ENCODE measurements at places on chromosomes 5 and 9.
A peak's percentile ranks its signal among the peaks of the same experiment; 100 is the strongest.

- no peak for DNase-seq
Observed at GRCh38 chr9:105697871-105698270, 3.5 kb downstream of the TMEM38B start.

DNA sequence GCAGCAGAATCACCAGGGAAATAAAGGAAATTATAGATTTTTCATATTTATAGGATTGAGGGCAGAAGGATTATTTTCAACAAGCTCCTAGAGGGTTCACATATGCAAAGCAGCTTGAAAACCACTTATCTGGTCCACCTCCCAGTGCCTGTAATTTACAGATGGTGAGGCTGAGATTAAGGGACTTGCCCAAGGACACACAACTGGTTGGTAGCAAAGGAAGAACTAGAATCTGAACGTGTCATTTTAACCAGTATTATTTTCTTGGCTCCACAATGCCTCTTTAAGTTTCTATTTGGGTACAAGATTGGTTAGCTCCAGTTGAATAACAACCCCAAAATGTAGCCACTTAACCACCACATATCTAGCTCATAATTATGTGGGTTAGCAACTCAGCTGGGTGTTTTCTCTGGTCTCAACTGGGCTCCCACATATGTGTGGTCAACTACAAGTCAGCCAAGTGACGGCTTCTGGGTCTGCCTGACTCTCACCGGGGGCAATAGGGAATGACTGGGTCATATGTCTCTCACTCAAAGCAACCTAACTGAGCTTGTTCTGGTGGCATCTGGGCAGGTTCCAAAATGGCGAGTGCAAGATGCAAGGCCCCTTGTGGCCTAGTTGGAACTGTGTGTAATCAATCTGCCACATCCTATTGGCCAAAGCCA is 127.7 kb downstream of the ZDHHC21 start:
- no peak for DNase-seq

- DNase-seq: no peak
Observed at GRCh38 chr5:94025788-94026473, 284.5 kb upstream of the POU5F2 start.

DNA sequence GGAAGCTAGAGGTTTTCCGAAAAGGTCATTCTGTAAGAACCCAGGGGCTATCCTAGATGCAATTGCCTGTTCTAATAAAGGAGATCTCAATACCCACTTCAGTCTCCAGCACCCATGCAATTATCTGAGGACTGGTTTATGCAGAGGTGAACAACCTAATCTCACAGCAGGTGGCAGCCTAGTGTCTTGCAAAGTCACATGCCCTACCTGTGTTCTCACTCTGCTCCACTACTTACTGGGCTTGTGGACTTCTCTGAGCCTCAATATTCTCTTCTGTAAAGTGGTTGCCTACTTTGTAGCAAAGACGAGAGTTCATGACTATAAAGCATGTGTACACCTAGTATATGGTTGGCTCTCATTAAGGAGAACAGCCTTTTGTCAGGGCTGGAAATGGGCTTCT is 21.0 kb upstream of the ALDH1B1 start:
- no peak for DNase-seq

GRCh38 chr5:169980418-169981053 is at the start of gene INSYN2B:
Gene INSYN2B, minus strand, starts transcription at chr5:169980495. Its CDS starts 96,597 bp downstream, at chr5:169883898.
- DNase-seq: no peak

GRCh38 chr9:81499021-81499454 is 190.3 kb downstream of the TLE1 start:
- no peak for DNase-seq

GRCh38 chr9:22244139-22245011 is 202.2 kb upstream of the DMRTA1 start:
- no peak for DNase-seq

GRCh38 chr9:130785940-130786508 is 49.0 kb upstream of the ABL1 start:
- DNase-seq: no peak

GRCh38 chr5:122366501-122366900 is 54.5 kb downstream of the SNCAIP start:
- DNase-seq: no peak

- DNase-seq: no peak
Observed at GRCh38 chr9:134620751-134621557, 20.6 kb upstream of the COL5A1 start.

GRCh38 chr5:6446042-6446441 is 2.6 kb upstream of the UBE2QL1 start:
- no peak for DNase-seq

DNA sequence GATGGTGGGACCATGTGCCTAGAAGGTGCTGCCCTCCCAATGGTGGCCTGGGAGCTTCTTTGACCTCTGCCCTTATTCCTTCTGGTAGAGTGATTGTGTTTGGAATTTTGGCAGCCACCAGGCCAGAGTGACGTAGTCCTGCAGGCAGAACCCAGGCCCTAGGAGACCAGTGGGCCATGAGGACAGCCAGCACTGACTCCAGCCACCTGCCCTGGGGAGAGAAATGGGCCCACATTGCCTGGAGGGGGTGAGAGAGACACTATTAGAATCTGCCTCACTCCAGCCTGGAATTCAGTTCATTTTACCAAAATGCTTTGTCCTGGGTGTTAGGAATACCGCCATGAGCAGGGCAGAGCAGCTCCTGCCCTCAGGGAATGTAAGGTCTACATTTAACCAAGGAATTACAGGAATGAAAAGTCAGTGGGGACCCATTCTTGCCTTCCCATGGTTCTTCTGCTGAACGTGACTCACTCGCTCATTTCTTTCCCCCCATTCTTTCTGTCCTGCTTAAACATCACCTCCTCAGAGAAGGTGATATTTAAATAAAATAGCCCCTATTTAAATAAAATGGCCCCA is 5.5 kb upstream of the COL27A1 start:
- DNase-seq: no peak

DNA sequence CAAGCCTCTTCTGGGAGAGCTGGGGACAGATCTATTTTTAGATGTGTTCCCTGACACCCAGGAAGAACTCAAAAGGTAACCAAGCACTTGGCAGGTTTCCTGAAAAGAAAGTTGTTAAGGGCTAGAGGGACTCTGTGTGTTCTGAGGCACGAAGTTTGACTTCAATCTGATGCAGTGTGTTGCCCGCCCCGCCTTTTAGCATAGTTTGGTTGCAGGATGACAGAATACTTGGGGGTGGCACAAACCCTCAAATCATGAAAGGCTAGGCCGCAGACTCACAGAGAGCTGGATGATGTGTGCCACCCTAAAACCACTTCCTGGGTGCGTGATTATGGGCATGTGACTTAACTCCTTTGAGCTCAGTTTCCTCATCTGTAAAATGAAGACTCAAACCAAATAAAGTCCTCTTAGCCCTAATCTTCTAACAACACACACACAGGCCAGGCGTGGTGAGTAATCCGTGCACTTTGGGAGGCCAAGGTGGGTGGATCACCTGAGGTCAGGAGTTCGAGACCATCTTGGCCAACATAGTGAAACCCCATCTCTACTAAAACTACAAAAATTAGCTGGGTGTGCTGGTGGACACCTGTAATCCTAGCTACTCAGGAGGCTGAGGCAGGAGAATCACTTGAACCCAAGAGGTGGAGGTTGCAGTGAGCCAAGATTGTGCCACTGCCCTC is 12.8 kb upstream of the NDFIP1 start:
- DNase-seq: peak; percentile 88

DNA sequence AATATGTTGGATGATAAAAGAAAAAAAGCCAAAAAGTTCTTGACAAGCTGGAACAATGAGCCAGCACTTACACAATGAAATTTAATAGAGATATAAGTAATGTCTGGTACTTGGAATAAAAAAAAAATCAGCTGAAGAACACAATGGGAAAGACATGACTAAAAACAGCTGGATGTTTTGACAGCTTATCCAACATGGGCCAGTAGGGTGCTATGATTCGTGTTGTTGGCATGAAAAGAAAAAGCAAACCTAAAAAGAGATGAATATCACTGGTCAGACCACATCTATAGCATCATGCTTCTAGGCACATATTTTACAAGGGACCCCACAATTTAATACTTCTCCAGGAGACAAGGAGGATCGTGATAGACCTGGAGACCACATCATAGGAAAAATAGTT is 175.3 kb downstream of the ARL15 start:
- DNase-seq: no peak

- DNase-seq: no peak
Observed at GRCh38 chr9:16668734-16669295, 201.7 kb downstream of the BNC2 start.

DNA sequence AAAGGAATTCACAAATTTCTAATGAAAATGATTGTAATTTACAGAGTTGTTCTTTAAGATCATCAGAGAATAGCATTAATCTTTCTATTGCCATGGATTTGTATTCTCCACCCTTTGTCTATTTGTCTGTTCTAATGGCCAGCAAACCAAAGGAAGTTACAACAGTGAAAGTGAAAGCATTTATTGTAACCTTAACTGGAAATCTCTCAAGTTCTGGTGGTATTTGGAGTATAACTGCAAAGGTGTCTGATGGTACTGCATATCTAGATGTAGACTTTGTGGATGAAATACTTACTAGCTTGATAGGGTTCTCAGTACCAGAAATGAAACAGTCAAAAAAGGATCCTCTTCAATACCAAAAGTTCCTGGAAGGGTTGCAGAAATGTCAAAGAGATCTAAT is 21.7 kb downstream of the RMI1 start:
- DNase-seq: no peak

DNA sequence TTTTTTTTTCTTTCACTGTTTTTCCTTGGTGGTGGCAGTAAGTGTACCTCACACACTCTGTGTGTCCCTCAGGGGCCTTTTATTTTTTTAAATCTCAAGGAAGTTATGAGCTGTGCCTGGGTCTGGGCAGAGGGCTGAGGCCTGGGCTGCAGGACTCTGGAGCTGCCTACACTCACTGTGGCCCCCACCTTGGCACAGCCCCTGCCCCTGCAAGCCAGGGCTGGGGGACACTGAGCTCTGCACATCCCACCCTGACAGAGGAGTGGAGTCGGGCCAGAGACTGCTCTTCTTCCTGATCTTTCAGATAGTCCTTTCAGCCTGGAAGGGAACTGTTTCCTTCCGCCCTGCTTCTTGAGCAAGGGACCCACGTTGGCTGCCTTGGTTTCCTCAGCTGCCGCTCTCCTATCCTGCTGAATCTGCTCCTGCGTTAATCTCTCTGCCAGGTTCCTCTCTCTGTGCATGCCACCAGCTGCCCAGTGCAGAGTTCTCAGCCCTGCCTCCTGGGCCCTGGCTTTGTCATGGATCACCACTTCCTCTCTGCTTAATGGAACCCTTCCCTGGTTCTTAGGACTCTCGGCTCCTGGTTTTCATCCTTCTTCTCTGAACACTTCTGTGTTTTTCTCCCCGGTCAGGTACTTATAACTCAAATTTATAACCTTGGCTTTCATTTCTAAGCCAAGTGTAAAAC is 502.3 kb downstream of the DIRAS2 start:
- DNase-seq: no peak

DNA sequence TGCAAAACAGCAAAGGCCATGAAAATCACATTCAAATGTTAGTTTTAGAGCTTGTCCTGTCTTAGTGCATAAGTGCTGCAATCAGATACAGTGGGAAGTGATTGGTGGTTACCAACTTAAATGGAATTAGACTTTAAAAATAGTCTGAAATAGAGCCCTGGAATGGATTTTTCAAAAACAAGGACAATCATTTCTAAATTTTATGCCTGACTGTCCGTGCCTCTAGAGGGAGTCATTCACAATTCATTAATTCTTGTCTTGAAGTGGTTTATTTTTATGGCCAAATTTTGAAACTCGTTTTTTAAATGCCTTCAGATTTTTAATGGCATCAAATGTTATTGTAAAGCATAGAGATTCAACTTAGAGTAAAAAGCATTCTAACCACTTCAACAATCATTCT is 561.8 kb upstream of the DAB2 start:
- no peak for DNase-seq

- no peak for DNase-seq
Observed at GRCh38 chr9:100819980-100820379, 208.5 kb upstream of the PLPPR1 start.

- peak; percentile 25 for DNase-seq
Observed at GRCh38 chr9:21579247-21579671, 97.1 kb upstream of the IFNE start.

DNA sequence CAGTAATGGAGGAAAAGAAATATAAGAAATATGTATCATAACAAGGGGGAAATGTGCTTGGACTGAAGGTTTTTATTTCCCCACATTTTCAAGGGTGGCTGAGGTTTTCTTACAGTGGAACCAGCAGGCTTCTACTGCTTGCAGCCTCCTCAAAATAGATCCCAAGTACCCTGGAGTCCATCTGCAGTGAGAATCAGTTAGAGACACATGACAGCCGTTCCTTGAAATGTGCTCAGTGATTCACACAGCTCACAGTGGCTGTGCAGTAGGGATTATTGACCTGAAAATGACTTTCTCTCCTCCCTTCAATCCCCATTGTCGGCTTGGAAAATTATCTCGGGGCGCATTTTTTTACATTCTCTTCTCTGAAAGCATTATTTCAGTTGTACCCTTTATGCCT is 832.0 kb downstream of the TLR4 start:
- no peak for DNase-seq

GRCh38 chr9:85453850-85454249 is 287.9 kb downstream of the AGTPBP1 start:
- DNase-seq: no peak

DNA sequence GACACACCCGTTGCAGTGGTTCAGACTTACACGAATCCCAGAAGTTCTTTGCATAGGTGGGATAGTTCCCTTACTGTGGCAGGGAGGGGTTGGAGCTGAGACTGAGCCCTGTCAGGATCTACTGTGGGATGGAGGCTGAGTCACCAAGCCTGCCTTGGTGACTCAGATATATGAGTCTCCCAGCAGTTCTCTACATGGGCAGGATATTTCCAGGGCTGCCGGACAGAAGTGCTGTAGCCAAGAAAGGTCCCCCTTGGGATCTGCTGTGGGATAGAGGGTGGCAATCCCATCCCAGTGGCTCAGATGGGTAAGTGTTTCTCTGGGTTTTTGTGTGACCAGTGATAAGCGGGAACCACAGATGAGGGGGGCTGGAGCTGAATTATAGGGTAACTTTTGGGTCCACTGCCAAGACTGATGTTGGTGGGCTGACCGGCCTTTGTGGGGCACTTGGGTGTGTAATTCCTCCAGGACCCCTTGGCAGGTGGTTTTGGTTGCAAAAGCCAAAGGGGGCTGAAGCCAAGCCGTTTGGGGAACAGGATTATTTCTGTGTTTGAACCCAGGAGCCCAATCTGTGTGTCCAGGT is 18.7 kb downstream of the XRCC4 start:
- no peak for DNase-seq

GRCh38 chr9:6214903-6215302 is 704 bp upstream of the IL33 start:
- DNase-seq: no peak
